ENCODE measurements at places on chromosomes 16 and 17.
A peak's percentile ranks its signal among the peaks of the same experiment; 100 is the strongest.

DNA sequence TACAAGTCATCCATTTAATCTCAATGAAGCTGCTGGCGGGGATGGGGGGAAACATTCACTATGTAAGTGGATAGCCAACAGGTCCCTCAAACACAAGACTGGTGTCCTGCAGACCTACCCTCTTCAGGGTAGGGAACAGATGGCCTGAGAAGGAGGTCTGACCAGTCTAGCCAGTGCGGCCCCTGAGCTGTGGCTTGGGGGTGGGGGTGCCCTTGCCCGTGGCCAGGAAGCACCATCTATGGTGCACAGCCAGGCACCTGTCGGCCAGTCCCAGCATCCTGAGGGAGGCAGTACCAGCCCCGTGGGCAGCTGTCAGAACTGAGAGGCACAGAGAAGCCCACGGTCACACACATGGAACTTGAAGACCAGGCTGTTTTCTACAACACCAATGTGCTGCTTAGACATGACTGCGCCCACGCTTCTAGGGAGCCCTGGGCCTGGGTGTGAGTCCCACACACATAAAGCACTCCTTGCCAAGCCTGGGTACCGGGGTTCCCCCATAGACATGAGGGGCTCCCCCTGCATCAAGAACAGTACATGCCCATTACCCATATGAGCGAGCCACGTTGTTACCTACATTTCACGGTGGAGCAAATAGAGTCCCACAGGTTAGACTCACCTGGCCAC lies 40.9 kb downstream of the RMI2 start:
- DNase-seq, result no peak

DNA sequence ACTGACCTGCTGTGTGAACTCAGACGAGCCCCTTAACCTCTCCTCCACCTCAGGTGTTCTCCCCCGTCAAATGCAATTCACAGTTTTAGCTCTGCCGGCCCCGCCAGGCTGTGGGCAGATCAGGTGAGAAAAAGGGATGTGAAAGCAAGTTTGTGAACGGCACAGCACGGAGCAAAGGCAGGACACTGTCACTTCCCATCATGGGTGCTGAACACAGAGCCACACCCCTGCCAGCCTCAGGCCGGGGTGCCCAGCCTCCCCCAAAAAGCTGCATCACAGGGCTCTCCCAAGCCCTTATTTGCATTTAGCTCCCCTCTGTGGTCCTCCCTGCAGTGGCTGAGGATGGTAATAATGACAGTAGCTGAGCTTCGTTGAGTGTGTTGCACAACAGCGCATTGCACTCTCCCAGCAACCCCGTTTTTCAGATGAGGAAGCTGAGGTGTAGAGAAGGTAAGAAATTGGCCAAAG lies 88.8 kb upstream of the TNRC6C start:
- no peak for DNase-seq

DNA sequence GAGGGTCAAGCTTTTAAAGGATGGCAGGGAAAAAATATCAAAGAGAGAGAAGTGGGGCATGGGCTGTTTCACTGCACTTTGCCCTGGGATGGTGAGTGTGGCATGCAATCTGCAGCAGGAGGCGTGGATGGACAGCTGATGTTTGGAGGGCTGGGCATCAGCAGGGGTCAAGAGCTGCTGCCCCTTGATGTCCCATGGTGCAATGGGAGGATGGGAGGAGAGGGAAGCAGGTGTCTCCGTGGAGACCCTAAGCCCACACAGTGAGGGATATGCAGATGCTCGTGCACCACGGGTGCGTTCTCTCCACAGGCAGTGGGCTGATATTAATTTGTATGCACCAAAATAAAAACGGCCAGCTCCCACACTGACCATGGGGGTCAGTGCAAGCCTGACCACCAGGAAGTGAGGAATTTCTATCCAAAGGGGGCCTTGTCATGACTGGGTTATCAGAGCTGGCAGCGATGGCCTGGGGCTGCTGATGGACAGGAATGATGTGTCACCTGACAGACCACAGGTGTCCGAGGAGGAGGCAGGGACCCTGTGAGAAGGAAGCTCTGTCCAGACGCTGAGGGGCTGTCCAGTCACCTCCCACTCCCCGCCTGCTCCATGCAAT lies 183.6 kb downstream of the IRF8 start:
- DNase-seq, result no peak

DNA sequence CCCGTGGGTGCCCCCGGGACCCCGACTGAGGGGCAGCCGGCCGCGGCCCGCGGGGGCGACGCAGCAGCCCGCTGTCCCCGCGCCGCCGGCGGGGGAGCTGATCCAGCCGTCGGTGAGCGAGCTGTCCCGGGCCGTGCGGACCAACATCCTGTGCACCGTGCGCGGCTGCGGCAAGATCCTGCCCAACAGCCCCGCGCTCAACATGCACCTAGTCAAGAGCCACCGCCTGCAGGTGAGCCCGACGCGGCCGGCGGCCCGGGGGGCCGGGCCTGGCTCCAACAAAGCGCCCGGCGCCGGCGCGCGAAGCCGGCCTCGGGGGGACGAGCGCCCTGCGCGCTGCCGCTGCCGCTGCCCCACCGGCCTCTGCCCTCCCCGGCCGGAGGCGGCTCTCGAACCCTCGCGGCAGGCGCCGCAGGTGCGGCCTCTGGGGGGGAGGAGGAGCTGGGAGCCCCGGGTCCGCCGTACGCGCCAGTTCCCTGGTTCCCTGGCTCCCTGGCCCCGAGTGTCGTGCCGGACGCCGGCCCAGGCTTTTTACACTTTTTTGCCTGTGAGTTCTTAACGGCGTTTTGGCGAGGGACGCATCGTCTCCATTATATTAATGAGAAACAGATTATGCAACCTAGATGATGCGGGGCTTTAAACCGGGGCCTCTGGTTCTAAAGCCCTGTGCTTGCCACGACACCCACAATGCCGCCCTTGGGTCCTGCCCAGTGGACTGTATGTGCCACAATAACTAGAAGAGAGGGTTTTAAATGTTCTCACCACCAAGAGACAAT lies 521 bp downstream of the ATMIN start:
- DNase-seq, result no peak

DNA sequence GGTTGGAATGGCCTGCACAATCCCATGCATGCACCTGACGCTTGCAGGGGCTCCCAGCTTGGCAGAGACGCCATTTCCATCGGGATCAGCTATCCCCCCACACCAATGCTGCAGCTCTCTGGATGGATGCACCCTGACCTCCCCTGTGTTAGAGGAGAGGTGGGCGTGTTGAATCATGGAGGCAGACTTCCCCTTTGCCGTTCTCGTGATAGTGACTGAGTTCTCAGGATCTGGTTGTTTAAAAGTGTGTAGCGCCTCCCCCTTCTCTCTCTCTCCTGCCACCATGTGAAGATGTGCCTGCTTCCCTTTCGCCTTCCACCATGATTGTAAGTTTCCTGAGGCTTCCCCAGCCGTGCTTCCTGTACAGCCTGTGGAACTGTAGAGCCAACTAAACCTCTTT lies 17.8 kb upstream of the KCNH6 start:
- no peak for DNase-seq

DNA sequence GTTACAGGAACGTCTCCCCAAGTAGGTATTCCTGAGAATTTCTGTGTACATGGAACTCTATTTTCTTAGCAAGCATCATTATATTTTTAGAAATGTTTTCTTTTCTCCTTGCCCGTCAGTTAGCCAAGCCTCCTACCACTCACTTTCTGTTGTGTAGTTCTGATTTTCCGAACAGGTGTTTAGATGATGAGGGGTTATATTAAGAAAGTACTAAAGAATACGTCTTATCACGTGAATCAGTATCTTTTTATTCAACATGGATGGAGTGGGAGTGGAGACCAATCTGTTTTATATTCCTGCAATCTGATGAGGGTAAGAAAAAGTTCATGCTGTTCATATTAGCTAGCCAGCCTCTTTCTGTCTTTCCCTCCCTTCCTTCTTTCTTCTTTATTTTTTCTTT lies 29.4 kb downstream of the MSI2 start:
- no peak for DNase-seq

GRCh38 chr16:14682121-14682520 lies 12.0 kb downstream of the PLA2G10 start:
- DNase-seq, result no peak

GRCh38 chr16:86073763-86074493 lies 175.0 kb downstream of the IRF8 start:
- DNase-seq, result no peak

DNA sequence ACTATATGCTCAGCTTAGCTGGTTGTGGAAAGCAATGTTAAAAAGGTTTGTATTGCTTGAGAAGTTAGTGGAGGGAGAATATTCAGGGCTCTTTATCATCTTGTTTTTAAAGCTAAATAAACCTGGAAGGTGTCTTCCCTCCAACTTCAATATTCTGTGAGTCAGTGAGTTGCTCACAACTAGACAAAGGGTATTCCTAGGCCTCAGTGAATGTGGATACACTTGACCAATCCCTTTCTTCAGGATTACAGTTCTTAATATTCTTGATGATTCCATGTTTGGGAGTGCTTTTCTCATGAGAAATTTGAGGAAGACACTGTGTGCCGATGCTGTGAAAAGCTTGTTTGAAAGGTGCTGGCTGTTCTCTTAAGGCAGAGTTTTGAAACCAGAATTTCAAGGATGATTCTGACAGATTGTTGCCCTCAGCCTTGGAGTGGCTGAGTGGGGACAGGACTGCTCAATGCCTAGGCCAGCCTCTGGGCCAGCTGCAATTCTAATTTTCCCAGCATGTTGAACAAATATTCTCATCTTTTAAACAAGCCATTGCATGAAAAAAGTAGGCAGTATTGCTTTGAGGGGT lies 30.1 kb downstream of the MAP2K4 start:
- no peak for DNase-seq

DNA sequence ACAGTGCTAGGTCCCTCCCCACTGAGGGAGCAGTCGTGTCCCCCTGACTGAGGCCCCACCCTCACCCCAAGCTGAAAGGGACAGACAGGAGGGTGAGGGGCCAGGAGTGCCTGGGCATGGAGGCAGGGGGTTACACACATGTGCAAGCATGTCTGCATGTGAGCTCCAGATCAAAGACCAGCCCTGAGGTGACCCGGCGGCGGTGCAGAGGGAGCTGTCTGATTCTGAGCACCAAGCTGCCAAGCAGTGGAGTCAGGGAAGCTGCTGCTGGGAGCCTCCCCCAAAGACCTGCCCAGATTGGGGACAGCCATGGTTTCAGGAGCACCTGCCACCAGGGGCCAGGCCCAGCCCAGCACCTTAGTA lies 5.5 kb downstream of the DLX3 start:
- DNase-seq, result no peak

DNA sequence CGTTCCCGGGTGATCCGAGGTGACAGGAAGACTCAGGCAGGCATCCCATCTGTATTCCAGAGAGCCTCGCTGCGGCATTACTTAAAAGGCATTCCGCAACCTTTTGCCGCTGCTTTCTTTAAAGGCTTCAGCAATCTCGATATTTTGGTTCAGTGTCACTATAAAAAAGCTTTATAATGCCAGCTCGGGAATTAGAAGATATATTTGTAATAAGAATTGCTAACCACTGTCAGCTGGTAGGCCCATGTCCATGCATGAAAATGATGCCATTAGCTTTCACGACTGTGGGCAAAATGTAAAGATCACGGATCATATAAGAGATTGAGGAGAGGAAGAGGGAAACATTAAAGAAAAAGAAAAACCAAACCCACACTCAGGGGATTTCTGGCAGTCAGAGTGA lies 578.6 kb upstream of the CDH5 start:
- no peak for DNase-seq

- no peak for DNase-seq
Measured at GRCh38 chr17:7750321-7750821, 32.8 kb downstream of the DNAH2 start.

DNA sequence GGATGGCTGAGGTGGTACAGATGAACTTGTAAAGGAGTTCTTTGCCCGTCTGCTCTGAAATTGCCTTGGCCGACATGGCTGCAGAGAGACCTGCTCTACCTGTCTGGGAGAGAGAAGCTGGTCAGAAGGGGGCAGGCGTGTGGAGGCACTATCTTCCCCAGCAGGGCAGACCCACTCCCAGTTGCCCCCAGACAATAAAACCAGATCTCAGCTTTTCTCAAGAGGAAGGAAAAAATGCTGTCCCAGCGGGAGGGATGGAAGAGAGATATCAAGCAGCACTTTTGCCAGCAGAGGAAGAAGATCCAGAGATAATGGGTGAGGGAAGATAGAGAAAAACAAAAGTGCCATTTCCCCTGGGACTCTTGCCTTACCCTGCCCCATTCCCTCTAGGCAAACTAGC lies 5.0 kb downstream of the ACLY start:
- DNase-seq, result no peak

- DNase-seq, result no peak
Measured at GRCh38 chr17:82684228-82684841, 14.2 kb downstream of the RAB40B start.

DNA sequence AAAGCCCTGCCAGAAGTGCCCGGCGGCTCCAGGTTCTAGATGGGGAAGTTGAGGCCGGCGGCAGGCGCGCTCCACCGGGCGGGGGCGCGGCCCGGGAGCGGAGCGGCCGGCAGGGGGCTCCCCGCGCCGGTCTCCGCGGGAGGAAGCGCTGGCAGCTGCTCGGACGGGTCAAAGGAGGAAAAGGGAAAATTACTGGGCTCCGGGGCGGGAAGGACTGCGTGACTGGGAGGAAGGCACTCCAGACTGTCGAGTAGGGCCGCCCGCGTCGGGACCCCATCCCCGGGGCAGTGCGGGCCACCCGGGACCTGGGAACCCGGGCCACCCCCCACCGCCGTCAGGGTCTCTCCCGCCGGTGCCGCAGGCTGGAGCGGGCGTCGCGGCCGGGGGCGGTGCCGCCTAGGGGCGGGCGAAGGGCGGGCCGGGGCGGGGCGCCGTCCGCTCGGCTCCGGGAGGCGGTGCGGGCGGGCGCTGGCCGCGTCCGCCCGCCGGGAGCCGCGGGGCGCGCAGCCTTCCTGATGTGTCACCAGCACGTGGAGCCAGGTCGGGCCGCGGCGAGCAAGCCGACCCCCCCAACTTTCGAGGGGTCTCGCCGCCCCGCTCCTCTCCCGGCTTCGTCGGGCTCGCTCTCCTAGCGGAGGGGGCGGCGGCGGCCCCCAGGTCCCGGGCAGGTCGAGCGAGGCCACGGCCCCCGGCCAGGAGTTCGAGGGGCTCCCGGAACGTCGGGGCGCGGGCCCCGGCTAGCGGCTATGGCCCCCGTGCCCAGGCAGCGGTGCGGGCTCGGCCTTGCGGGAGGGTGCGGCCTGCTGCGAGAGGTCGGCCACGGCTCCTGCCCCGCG lies 167.5 kb downstream of the RAB11FIP4 start:
- DNase-seq, result peak; percentile 26

- no peak for DNase-seq
Measured at GRCh38 chr17:80138856-80139426, 8.0 kb downstream of the EIF4A3 start.

- no peak for DNase-seq
Measured at GRCh38 chr17:8479431-8479947, 43.8 kb downstream of the NDEL1 start.
